ENCODE measurements at places on chromosomes 16 and 17. TPM values are rescaled to one million over a fixed set of nuclear protein-coding genes. Genes with fewer than 3 reads are reported as not detected.

Gene MMP25
- total RNA-seq, result 1.5 TPM

DNA sequence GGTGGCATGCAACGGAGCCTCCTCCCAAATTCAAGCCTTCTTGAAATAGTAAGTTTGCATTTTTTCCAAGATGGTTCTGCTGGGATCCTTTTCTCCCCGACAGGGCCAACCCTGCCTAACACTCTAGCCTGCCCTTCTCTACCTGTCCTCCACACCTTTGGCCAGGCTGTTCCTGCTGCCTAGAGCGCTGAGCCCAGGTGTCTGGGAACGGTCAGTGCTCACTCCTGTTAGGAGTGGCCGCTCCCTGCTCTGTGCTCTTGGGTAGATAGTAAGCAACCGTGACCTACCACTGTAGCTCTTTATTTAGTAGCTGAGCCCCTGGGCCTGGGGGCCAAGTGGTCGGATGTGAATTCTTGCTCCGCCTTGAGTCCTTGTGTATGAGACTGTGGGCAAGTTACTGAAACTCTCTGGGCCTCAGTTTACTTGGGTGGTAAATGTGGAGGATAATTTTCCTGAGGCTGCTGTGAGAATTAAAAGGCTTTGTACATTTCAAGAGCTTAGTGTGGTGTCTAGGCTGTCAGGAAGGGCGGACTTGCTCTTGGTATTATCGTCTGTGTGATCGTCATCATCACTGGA is 44.0 kb upstream of the GSE1 start:
- no peak for DNase-seq

Gene RNF222
- total RNA-seq, result not detected

- DNase-seq, result no peak
Observed at GRCh38 chr16:23960081-23960885, 124.5 kb downstream of the PRKCB start.

- no peak for DNase-seq
Observed at GRCh38 chr17:81012574-81013447, 21.2 kb downstream of the CHMP6 start.

- no peak for DNase-seq
Observed at GRCh38 chr17:8622191-8622590, 8.3 kb downstream of the MYH10 start.

- no peak for DNase-seq
Observed at GRCh38 chr16:61901689-61902088, 134.5 kb downstream of the CDH8 start.

- no peak for DNase-seq
Observed at GRCh38 chr17:41464682-41465081, 2.5 kb downstream of the KRT32 start.

DNA sequence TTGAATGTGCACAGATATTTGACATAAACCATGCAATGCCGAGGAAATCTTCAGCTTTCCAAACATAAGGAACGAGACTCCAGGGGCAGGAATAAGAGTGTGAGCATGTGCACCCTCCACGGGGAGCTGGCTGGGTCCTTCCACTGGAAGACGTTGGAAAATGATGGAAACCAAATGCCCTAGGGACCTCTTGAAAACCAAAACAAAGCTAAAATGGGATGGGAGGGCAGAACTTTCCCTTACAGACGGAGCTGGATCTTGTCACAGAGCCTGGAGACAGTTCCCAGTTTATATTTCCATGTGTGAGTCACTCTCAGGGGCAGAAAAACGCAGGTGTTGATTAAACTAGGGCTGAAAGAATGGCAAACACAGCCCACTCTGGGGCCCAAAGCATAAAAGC is 34.4 kb upstream of the DNAH17 start:
- no peak for DNase-seq

DNA sequence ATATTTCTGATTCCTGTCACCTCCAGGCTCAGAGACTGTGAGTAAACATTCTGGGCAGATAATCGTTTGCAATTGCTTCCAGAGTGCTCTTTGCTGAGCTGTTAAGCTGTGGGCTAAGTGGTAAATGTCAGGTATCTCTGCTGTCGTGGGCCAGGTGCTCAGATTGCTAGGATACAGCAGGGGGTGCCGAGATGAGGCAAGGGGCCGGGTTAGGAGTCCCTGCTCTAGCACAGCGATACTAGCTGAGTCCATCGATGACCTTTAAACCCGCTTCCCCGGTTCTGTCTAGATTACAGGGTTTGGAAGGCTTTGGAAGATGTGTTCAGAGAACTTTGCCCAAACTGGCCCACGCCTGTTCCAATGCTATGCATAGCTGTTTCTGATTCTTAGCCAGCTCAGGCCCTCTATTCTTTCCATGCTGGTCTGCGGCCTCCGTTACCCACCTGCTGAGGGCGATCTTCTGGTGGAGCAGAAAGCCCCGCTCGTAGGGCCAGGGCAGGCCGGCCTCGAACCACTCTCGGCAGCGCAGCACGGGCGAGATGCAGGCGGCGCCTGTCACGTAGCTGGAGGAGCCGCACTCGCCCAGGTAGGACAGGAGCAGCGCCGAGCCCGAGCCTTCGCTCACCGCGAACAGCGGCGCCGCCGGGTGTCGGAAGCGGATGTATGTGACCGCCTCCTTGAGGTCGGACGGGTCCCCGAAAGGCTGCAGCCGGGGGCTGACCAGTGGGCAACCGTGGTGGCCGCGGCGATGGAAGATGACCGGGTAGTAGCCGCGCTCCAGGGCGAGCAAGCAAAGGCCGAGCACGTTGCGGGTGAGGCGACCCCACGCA is 979 bp downstream of the ABHD15 start:
- peak; percentile 46 for DNase-seq

- DNase-seq, result no peak
Observed at GRCh38 chr17:45759761-45760160, 24.4 kb upstream of the CRHR1 start.

DNA sequence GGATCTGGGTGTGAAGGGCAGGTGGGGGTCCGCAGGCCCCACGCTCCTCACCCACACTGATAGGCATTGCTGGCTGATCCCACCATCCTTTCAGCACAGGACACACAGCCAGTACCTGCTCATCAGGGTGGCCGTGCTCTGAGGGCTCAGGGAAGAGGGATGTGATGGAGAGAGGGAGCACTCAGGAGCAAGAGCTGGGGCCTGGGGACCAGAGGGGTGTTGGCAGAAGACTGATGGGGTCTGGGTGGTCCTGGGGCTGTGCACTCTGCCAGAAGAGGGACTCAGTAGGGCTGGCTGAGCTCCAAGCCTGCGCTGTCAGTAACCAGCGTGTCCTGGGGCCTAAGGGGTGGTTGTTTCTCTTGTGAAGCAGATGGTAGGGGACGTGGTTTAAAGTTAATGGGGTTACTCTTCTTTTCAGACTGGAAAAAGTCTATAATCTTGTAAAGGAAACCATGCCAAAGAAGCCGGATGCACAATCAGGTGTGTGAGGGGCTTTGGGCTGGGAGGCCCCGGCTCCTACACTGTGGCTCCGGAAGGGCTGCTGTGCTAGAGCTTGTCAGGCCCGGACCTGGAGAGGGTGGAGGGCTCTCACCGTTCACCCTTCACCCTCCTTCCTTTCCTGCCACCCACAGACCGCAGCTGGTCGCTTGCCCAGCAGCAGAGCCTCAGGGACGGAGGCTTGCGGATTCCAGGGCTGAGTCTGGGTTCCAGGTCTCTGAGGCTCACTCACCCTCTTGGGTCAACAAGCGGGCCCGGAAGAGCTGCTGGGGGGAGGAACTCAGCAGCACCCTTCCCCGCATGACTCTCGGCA is 27.8 kb downstream of the POLR3E start:
- DNase-seq, result no peak

Gene SERPINF2
- 0.33 TPM for total RNA-seq

- no peak for DNase-seq
Observed at GRCh38 chr17:50817838-50818237, 17.5 kb upstream of the WFIKKN2 start.

Gene ZSCAN10
- not detected for total RNA-seq

DNA sequence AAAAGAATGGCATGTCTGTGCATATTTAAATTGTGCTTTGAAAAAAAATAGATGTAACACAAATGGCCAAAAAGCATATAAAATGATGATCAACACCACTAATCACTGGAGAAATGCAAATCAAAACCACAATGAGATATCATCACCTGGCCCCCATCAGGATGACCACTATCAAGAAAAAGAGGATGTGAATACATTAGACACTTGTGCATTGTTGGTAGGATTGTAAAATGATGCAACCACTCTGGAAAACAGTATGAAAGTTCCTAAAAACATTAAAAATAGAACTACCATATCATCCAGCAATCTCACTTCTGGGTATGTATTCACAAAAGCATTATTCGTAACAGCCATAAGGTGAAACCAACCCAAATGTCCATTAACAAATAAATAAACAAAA is 91.5 kb downstream of the SPAG9 start:
- no peak for DNase-seq

Gene PRAC2
- total RNA-seq, result not detected

Gene TBC1D3H
- total RNA-seq, result not detected

Gene CD300LB
- total RNA-seq, result not detected

- DNase-seq, result peak; percentile 71
Observed at GRCh38 chr16:30896889-30897733, 697 bp downstream of the CTF1 start.

DNA sequence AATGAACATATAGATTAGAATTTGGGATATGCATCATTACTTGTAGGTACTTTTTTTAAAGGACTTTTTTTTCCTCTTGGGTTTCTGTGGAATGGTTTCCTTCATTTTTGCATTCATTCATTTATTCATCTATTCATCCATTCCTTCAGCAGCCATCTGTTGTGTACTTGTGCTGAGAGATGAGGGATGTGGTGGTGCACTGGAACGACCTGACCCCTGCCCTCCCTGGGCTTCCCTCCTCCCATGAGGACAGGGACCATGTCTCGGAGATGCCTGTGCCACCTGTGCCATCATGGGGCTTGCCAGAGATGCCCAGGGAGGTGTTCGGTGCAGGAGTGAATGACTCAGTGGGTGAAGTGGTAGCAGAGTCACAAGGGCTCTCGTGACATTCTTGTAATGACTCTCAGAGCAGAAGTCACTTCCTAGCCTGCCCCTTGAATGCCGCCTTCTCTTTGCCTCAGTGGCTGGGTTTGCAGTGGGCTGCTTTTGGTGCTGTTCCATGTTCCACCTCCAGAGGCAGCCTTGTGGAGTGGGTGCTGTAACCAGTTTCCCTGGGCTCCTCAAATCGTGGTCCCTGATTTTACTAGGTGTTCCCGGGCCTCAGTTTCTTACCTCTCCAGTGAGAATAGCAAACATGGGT is 43.9 kb downstream of the CLEC16A start:
- DNase-seq, result no peak

DNA sequence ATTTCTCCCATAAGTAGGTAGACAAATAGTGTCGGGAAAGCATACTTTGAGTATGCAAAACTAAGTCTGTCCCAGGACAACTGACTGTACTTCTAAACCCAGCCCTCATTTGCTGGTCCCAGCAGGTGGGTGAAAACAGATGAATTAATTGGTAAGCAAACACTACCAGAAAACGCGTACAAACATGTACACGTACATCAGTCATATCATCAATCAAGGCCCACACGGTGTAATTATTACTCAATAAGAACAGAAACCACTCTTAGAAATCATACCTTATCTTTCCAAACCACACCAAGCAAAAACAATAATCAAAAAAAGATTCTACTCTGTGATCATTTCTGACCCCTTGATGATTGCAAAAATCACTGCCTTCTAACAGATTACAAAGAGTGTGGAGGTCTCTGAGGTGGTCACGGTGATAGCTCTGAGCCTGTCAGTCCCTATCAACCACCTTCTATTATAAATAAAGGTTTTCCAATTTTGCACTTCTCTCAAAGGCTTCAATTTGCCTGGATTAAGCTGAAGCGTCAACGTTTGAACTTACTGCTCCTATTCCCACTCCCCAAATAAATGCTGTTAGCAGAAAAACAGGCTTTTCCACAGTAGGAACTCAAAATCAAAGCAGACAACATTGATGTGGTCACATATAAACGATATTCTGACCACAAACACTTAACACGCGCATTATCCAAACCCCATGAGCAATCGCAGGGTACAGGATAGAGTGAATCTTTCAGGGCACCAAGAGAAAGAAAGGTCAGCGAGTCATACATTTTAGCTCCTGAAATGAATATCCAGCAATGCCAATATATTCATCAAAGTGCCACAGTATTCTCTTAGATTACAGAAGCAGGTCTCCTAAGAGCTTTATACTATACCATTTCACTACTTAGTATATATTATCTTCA is 211.9 kb downstream of the STX8 start:
- DNase-seq, result no peak

DNA sequence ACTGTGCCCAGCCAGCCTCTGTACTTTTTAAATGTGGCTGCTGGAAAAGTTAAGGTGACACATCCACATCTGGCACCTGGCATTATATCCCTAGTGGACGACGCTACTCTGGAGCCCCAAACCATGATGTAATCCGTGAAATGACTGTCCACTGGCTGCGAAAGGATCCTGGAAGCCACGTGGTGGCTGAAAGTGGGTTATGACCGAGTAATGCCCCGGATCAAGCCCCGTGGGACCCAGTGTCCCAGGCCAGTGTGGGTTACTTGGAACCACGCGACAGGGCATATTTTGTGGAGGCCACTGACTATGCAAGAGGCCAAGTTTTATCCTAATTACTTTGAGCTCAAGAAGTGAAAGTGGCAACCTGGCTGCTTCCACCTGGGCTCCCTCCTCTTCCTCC is 79.6 kb downstream of the PGS1 start:
- no peak for DNase-seq

- no peak for DNase-seq
Observed at GRCh38 chr16:89132194-89133005, 38.7 kb downstream of the ACSF3 start.

Measured in CD8-positive, alpha-beta memory T cell (primary cell).